ENCODE measurements at places on chromosomes 11 and 22.

- DNase-seq: no peak
Observed at GRCh38 chr11:21461701-21462100, 731.2 kb upstream of the ANO5 start.

DNA sequence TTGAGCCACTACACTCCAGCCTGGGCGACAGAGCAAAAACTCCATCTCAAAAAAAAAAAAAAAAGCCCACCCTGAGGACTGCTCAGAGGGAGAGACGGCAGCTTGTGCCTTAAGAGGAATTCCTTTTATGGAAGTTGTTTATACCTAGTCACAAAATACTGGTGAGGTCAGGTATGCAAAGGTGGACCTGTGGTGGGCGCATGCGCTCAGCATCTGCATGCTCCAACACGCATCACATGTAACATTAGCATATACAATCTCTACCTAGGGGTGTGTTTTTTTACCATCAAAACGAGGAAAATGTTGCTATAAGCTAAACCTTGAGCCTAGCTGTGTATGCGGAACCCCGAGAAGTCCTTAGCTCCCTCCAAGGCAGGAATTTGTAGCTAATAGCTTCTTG, 6.8 kb upstream of the SART1 start:
- no peak for DNase-seq

GRCh38 chr11:30990625-30991296, 378.8 kb downstream of the DCDC1 start:
- DNase-seq: no peak

GRCh38 chr11:26234451-26234850, 97.5 kb upstream of the ANO3 start:
- peak; percentile 31 for DNase-seq

GRCh38 chr22:35629406-35630216, 12.5 kb upstream of the MB start:
- DNase-seq: peak; percentile 99

DNA sequence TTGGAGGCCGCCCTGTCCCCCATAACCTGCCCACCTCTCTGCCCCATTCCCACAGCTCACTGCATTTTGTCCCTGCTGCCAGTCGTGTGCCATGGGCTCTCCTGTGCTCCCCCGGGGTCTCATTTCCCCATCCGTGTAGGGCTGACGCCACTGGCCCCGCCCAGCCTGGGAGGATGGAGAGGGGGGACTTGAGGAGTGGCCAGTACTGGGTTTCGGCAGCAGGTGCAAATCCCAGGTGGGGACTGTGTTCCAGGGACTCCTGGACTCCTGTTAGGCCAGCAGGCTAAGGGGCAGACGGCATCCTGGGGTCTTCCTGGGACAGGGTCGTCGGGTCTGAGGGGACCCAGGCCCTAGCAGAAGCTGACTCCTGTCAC, 1.2 kb upstream of the MYO7A start:
- no peak for DNase-seq

GRCh38 chr22:17773606-17774205, 563 bp downstream of the BID start:
- no peak for DNase-seq

GRCh38 chr11:57417056-57417455, 9.9 kb downstream of the SLC43A3 start:
- DNase-seq: peak; percentile 62

DNA sequence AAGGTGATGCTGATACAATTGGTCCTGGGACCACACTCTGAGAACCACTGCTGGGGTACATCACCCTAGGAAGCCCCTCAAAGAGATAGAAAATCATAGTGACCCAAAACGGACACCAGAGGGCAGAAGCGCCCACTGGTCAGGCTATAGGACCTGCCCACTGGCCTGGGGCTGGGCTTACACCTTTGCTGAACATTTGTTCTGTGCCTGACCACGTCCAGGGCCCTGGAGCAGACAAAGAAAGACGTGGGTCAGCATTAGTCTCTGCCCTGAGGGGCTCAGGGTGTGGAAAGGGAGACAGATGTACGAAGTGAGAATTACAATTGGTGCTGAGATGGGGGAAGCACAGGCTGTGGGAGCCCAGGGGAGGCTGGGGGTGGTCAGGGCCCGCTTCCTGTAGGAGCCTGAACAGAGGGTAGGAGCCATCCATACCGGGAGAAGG, 14.4 kb upstream of the SERPINH1 start:
- peak; percentile 71 for DNase-seq

- no peak for DNase-seq
Observed at GRCh38 chr22:46038516-46039430, 61.8 kb upstream of the WNT7B start.

GRCh38 chr11:124751741-124752470, at the start of gene VSIG2:
Gene VSIG2 (minus strand): TSS chr11:124752255. CDS start chr11:124752137, 118 bp downstream.
- no peak for DNase-seq

DNA sequence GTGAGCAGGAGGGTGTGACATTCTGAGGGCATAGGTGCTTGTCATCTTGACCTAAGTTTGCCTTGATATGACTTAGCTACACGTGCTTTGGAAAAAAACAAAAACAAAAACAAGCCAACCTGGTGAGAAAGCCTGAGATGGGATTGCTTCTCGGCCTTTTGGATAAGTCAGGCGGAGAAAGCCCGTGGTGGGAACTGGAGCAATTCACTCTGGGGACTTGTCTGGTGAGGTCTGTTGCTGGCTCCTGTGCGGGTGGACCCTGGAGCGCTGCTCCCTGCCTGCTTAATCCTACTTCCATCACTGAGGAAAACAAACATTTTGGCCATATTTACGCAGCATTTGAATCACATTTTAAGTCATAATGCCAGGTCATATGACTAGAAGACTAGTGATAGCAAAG, 100.3 kb downstream of the SNX19 start:
- DNase-seq: no peak

GRCh38 chr22:40747361-40747760, 68.1 kb downstream of the MCHR1 start:
- no peak for DNase-seq

DNA sequence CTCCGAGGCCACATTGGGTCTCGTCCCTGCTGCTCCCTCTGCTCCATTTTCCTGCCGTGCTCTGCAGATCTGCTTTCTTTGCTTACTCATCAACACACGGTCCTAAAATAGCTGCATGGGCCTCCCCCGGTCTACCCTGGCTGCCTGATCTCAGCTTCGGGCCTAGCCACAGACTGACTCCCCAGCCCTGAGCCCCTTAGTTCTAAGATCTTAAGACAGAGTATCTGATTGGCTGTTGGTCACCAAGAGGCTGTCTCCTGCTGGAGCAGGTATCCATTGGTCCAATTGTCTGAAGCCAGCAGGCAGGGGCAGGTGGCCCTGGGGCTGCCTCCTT, 53.7 kb upstream of the NECTIN1 start:
- peak; percentile 76 for DNase-seq

DNA sequence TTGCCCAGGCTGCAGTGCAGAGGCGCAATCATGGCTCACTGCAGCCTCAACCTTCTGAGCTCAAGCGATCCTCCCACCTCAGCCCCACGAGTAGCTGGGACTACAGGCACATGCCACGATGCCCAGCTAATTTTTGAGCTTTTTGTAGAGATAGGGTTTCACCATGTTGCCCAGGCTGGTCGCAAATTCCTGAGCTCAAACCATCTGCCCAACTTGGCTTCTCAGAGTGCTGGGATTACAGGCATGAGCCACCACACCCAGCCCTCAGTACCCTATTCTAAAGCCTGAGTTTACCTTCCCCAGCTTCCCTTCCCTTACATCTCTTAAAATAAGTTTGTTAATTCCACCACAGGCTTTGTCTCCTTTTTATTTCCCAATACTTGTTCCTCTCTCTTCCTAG, 59.1 kb downstream of the AMBRA1 start:
- DNase-seq: no peak

DNA sequence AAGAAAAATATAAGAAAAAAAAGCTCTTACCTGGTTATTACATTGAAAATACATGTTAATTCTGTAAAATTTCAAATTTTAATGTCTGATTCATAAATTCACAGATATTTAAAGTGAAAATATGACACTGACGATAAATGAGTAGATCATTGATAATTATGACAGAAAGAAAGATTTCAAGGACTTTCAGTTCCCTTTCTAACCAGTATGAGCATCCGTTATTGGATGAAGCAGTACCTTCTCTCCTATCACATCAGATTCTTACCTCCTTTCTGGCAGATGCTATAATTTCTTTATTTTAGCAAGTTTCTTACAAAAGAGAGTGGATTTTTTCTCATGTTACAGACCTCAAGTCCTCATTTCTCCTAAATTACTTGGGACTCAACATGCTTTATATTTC, 847.3 kb downstream of the JRKL start:
- no peak for DNase-seq

- DNase-seq: peak; percentile 70
Observed at GRCh38 chr22:44147821-44148574, 32.7 kb upstream of the PARVG start.

Measured in fibroblast of lung (primary cell).